ENCODE measurements at places on chromosomes 3 and 15.

GRCh38 chr3:103048068-103048722 is 613.4 kb downstream of the ZPLD1 start:
- no peak for DNase-seq

GRCh38 chr3:172711454-172711795 is 558 bp upstream of the NCEH1 start:
- DNase-seq, result peak; percentile 70

- no peak for DNase-seq
Observed at GRCh38 chr15:87944050-87944449, 312.5 kb downstream of the NTRK3 start.

DNA sequence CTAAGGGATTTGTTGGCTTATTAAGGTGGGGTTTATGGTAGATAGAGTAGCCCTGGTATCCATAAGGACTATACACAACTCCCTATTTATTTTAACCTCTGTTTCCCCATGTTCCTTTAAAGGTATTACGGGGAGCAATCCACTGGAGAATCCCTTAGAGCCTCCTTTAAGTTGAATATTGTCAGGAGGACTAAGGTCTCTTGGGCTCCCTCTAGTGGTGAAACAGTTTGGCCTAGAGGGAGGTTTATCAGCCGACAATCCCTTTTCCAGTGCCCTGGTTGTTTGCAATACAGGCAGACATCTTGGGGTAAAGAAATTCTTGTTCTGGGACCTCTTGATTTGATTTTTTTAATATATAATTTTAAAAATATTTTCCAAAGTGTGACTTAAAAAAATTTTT is 12.9 kb downstream of the OPA1 start:
- peak; percentile 76 for DNase-seq

GRCh38 chr15:35427091-35427490 is 118.9 kb downstream of the DPH6 start:
- no peak for DNase-seq

DNA sequence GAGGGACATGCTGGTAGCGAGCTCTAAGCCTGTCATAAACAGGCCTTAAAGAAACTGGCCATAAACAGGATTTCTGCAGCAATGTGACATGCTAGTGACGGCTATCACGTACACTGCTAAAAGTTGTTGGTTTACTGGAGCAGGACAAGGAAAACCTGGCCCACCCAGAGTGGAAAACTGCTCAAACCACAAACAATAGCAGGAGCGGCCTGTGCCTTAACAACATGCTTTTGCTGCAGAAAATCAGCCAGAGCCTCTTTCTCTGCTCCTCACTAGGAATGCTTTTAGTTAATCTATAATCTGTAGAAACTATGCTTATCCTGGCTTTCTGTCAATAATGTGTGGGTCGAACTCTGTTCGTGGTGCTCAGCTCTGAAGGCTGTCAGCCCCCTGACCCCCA is 202.9 kb upstream of the UBE3A start:
- no peak for DNase-seq

GRCh38 chr3:196631682-196632045 is 7.8 kb upstream of the NRROS start:
- DNase-seq, result no peak

GRCh38 chr3:180680097-180680430 is 775 bp upstream of the CCDC39 start:
- peak; percentile 29 for DNase-seq

DNA sequence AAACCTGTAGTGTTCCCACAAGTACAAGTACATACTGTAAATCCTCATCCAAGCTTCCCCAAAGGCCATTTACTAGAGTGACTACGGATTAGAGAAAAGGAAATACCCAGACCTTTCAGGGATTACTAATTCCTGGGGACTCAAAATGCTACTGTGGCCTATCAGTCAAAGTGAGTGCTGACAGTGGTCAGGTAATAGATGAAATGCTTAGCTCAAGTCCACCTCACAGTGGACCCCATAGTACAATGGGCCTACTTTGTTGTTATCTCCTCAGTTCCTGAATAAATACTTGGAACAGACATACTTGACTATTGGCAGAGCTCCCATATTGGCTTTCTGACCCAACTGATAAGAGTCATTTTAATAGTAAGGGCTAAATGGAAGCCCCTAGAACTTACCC is 61.6 kb downstream of the MAP4 start:
- DNase-seq, result no peak

DNA sequence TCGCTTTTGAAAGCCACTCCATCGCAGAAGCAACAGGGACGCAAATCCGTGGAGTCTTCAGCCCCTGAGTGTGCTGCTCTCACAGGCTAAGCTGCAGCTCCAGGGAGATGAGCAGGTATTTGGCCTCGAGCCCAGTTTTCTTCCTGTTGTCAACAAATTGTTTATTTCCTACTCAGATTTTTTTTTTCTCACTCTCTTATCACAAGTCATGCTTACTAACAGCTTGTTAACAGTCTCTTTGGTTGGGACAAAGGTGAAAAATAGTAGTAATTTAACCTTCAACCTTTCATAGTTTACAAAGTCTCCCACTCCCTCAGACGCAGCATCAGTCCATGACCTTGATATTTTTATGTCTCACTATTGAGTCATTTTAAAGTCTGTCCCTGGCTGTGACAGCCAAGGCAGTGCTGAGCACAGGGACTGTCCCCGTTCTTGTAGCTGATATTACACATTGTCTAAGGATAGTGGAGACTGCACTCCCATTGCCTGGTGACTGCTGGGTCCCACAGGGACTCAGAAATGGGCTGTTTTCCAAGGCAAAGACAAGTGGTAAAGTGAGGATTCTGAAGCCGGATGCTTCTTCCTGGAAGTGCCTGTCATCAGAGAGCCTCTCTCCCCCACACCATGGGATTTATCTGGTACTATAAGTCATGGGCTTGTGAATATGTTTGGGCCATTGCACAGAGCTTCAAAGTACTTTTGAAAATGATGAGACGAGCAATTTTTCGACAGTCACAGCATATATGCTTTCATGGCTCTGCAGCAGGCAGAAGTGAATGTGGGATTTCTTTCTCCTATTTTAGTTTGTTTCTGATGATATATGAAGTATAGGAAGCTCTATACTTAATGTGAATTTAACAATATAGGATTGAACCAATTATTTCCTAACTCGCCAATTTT is 59.8 kb upstream of the UNC13C start:
- no peak for DNase-seq

DNA sequence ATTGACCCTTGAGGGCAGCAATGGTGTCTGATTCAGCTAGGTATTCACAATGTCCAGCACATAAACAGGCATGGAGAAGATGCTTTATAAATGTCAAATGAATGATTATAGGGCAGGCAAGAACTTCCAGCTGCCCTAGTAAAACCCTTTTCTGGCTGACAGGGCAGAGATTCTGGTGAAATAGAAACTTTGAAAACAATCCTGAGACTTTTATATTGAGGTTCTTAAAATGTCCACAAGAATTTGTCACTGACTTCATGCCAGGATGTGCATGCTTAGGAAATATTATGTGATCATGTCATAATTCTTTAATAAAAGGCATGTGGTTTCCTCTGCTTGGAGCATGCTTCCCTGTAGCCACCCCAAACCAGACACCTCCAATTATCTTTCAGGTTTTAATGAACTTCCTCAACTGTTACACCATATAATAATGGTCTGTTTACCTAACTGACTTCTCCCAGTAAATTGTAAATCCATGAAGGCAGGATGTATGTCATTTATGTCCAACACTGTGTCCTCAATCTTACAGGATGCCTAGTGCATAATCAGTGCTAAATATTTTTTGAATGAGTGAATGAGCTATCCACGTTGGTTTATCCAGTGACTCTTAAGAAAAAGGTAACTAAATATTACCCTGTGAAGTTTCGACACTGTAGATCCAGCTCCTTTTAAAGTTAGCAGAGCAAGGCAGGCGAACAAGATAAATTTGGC is 43.4 kb upstream of the CLRN1 start:
- no peak for DNase-seq

DNA sequence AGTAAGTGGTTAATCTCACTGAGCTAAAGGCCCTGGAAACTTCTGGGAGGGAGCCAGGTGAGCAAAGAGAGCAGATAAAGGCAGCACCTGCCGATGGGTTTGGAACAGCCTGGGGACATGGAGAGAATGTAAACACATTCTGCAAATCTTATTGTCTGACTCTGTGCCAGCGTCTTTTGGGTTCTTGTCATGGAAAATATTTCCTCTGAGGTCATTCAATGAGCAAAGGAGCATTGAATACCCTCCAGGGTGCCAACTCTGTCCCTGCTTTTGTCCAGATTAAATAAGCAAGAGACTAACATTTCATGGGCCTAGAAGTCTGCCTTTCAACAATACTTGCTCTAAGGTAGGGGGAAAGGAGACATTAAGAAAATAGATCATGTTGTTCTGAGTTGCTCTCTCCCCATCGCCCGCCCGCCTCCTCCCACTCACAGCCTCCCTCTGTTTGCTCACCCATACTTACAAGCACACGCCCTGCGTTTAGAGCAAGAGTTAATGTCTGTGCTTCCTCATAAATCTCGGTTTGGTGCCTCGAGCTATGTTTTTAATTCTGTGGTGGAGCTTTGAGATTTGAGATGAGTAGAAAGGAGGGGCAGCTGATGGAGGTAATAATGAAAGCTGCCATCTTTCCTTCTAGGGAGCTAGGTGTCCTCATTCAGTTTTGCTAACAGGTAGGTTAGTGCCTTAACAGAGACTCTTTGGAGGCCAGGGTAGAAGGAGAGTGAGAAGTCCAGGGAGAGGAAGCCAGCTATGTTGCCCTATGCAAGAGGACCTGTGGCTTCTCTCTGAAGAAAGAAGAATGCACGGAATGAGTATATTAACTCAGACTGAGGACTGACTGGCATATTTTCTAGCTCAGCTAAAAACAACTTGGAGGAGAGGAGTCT is 132.9 kb downstream of the TPRG1 start:
- peak; percentile 72 for DNase-seq

DNA sequence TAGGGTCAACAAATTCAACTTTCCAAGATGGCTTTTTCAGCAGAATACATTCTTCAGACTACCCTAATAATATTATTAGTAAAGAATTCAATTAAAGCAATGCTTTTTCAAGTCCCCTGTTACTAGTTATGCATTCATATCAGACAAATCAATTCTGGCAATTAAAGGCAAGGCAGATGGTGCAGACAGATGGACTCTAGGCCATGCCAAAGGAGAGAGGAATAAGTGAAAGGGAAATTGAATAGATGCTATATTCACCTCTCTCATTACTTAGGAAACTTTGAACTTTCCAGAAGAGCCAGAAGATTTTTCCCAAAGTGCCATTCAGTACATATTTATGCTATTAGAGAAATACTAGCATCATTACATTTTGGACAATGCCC is 487.7 kb upstream of the RASGRP1 start:
- DNase-seq, result no peak

DNA sequence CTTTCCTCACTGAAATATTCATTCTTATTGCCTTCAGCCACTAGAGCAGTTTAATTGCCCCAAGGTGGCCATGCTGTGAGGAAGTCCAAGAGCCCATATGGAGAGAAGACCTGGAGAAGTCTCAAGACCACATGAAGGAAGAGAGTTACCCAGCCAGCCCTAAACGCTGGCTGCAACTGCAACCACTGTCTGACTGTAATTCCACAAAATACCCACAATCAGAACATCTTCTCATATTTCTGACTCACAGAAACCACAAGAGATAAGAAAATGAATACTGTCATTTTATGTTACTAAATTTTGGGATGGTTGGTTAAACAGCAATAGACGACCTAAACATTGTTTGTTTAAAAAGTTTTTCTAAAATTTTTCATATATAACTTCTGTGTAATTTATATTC is 14.7 kb upstream of the SST start:
- no peak for DNase-seq

- no peak for DNase-seq
Observed at GRCh38 chr3:80970292-80970691, 791.2 kb downstream of the GBE1 start.

DNA sequence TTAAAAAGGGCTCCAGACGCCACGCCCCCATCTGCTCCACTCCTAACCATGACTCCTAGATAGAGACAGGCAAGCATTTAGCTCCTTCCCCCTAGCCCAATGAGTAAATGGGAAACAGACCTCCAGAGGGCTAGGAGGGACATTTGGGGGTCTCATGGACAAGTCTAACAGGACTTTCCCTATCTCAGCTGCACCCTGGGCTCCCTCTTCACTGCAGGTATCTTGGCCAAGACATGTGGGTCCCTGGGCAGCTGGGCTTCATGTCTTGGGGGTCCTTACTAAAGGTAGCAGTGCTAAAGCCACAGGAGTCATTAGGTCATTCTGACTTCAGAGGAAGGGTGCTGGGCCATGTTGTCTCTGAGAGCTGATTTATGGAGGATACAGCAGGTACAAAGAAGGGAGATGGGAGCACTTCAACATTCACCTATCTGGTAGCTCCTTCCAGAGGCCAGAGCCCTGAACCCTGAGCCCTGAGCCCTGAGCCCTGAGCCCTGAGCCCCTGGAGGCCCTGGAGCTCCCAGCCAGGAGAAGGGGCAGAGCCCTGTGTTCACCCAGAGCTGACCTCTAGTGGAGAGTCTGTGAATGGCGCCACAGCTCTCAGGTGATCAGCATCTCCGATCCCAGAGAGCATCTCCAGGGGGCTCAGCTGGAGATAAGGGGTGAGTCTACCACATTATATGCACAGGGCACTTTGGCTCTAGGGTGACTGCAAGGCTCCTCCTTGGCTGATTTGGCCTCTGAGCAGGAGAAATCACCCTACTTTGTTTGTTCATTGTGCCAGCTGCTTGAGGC is 40.1 kb upstream of the EPHB1 start:
- peak; percentile 49 for DNase-seq

All from Caco-2 (cell line).